ENCODE measurements at places on chromosomes 4 and X. TPM values are rescaled to one million over a fixed set of nuclear protein-coding genes. Genes with fewer than 3 reads are reported as not detected.
A peak's percentile ranks its signal among the peaks of the same experiment; 100 is the strongest.

- DNase-seq: no peak
Measured at GRCh38 chrX:6661736-6662135, 126.8 kb upstream of the VCX3A start.

- DNase-seq: peak; percentile 45
Measured at GRCh38 chr4:82851885-82852750, 38.8 kb downstream of the SEC31A start.

- no peak for DNase-seq
Measured at GRCh38 chr4:100168521-100168920, 21.7 kb downstream of the DDIT4L start.

DNA sequence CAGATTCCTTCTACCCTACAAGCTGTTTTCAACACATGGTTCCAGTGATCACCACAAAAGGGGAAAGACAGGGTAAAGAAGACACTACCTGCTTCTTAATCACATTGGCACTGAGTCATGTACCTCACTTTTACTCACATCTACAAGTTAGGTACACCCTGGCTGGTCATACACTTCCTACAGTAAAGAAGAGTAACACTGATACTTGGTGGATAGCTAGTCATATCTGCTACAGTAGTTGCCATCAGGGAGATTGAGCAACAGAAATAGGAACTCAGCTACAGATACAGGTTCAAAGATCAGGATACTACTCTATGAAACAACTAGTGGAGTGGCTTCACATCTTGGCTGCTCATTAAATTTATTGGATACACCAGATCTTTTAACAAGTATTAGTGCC lies 105.4 kb upstream of the DIAPH2 start:
- no peak for DNase-seq

DNA sequence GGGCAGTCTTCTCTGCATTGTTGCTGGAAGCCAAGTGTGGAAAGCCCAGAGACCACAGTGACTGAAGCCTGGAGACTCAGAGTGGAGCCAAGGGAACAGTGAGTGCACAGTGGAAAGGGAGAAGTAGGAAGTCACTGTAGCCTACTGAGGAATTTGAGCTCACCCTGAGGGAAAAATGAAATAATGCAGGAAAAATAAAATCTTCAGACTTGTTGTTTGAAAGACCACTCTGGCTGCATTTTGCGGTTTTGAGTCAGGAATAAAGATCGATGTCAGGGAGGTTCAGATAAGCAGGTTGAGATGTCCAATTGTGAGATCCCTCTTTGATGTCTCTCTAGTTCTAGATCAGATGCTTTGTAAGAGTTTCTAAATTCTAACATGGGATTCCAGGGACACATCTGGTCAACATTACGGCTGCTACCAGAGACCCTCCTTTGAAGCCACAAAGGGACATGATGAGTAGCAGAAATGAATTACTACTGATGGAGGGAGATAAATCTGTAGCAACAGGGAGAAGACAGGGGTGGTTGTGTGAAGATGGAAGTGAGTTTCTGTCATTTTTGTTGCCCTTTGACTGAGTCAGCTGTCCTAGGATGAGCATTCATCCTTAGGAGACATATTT lies 8.4 kb downstream of the ADH4 start:
- no peak for DNase-seq

DNA sequence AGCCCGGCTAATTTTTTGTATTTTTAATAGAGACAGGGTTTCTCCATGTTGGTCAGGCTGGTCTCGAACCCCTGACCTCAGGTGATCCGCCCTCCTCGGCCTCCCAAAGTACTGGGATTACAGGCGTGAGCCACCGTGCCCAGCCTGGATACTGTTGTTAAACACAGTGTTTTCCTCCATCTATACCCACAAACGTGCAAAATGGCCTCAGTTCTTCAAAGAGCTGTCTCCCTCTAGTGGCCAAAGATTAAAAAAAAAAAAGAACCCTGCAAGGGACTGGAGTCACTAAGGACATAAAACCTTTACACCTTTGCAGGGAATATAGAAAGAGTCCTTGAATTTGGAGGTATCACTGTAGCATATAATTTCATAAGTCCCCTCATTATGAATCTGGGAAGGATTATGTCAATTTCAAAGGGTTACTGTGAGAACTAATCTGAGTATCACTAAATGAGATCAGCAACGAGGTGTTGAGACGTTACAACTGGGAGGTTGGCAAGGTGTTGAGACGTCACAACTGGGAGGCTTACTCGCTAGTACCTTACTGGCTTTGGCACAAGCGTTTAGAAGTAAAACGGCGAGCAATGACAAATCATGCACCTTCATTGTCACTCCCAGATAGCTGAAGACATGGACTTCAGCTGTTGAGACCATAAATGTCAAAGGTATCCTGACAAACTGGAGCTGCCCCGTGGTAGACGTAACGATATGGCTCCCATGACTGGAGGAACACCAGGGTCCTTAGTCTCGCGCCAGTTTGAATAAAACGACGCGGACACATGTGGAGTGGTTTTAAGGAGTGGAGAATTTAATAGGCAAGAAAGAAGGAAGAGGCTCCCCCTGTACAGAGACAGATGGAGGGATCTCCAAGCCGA lies 33.4 kb upstream of the ENPP6 start:
- DNase-seq: peak; percentile 71

- DNase-seq: peak; percentile 18
Measured at GRCh38 chrX:120672389-120672788, 42.5 kb upstream of the C1GALT1C1 start.

DNA sequence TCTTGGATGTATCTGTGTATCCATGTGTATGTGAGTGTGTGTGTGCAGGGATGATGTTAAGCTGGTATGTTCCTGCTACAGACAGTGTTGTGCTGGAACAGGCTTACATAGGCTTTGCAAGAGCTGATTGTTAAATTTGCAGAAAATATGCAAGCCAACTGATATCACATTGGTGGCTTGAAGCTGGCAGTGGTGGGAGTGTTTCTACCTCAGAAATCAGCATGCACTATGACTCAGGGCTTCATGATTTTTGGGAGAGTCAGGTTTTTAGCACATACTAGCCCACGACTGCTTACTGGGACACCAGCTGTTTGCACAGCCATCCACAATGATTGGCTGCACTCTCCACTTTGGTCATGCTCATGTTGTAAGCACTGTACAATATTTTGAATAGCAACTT lies 261.8 kb downstream of the DHX15 start:
- no peak for DNase-seq

- DNase-seq: no peak
Measured at GRCh38 chrX:93594780-93595179, 78.6 kb downstream of the NAP1L3 start.

- no peak for DNase-seq
Measured at GRCh38 chr4:153257151-153257620, 52.9 kb downstream of the TRIM2 start.

DNA sequence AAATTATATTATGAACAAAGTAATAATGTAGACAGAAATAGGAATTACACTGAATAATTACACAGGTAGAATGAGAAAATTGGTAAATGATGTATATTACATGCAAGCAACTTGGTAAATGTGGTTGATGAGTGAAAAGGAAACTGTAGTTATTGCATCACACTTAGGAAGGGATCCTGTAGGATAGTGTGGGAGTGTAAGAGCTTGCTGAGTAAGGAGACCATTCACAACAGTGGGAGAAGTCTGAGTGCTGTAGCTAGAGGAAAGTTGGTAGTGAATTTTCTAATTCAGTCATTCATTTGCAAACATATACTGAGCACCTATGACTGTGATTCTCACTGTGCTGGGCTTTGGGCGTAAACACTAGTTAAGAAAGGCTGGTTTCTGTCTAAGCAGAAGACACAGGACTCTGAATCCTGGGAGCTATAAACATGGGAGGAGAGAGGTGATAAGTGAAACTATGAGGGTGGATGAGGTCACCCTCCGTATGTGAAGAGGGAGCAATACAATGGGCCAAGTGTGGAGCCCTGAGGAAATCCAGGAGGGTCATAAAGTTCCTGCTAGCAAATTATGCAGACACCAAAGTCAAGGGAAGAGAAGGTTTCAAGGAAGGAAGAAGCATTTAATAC lies 14.2 kb upstream of the CPE start:
- DNase-seq: peak; percentile 31

GRCh38 chr4:40622913-40623312 lies 6.8 kb downstream of the RBM47 start:
- no peak for DNase-seq

GRCh38 chrX:153372949-153373348 lies 28.2 kb downstream of the PNMA6E start:
- DNase-seq: no peak

DNA sequence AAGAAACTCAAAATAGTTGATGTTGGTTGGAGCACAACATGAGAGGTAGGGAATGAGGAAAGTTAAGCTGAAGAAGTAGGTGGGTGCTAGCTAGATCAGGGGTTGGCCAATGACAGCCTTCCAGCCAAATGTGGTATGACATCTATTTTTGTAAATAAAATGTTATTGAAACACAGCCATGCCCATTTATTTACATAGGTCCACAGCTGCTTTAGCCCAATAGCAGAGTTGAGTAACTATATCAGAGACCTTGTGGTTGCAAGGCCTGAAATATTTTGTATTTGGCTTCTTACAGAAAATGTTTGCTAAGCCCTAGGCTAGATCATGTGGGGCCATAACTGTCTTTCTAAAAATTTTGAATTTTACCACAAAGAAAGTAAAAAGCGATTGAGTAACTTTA lies 234.9 kb upstream of the CTSO start:
- no peak for DNase-seq

DNA sequence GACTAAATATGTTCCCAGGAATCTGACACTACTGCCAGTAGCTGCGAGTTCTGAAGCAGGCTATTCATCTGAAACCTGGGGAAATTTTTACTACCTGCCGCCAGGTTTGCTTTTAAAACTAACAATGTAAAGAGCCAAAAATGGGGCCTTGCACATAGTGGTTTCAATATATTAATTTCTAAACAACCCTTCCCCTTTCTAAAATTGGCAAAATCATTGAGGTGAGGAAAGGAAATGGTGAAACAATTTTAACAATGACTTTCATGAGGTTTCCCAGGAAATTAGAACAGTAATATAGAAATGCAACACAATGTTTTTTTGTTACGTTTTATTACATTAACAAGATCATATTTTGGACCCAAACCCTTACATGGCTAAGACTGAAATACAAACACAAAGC lies 21.3 kb downstream of the FANCB start:
- DNase-seq: no peak

- peak; percentile 59 for DNase-seq
Measured at GRCh38 chr4:155339588-155339987, 37.2 kb downstream of the MAP9 start.

DNA sequence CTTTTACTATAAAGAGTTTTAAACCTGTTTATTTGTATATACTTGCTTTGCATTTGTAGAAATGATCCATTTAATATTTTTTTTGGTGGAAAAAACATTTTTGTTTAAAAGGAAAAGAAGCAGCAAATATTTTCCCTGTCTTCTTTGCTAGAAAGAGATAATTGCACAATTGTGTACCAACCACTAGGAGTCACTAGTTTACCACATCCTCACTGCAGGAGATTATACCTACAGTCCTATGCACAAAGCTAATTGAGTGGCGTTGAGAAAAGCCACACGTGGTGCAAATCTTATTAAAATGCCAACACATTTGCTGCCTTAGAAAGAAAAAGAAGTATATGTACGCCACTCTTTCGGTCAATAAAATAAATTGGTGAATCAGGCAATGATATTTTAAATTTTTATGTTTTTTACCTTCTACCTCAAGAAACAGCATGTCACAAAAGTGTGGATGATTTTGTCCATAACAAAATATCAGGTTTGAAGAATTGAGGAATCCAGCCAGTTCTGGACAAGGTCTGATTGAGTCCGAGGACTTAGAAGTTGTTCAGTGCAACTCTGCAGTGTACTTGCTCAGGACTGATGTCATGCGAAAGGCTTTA lies 102.9 kb downstream of the GRXCR1 start:
- DNase-seq: peak; percentile 12

- no peak for DNase-seq
Measured at GRCh38 chrX:17413228-17413627, 38.2 kb downstream of the NHS start.

DNA sequence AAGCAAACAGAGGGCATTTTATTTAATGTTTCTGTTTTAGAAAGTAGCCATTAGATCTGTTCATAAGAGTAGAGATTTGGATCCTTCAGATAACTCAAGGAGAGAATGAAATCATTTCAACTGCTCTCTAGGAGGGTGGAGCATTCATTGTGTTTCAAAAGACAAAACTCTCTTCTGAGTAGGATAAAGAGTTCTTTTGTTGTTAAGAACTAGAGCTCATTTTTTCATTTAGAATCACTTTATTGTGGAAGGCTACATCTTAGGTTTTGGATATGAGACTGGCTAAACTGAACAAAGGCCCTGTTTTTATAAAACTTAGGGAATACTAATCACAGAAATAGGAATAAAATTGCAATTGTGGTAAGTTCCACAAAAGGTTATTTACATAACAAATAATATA lies 193.9 kb upstream of the PCDH10 start:
- DNase-seq: no peak

- DNase-seq: no peak
Measured at GRCh38 chrX:136261321-136261720, 10.1 kb upstream of the MAP7D3 start.

GRCh38 chrX:17375367-17375636 lies 302 bp downstream of the NHS start:
- no peak for DNase-seq

- no peak for DNase-seq
Measured at GRCh38 chr4:3022112-3022511, 52.2 kb downstream of the HTT-AS start.

- DNase-seq: no peak
Measured at GRCh38 chr4:168353746-168354145, 35.2 kb upstream of the DDX60 start.

- DNase-seq: no peak
Measured at GRCh38 chrX:102837847-102838246, 99.2 kb upstream of the RAB40AL start.

GRCh38 chr4:124484008-124484407 lies 228.5 kb downstream of the ANKRD50 start:
- no peak for DNase-seq

DNA sequence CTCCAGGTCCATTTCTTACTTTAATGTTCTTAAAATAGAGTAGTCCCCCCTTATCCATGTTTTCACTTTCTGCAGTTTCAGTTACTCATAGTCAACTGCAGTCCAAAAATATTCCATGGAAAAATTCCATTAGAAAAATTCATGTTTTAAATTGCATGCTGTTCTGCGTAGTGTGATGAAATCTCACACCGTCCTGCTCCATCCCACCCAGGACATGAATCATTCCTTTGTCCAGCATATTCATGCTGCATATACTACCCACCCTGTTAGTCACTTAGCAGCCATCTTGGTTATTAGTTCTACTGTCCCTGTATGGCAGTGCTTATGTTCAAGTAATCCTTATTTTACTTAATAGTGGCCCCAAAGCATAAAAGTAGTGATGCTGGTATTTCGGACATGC lies 5.4 kb upstream of the PDLIM5 start:
- no peak for DNase-seq

CASK gene
- polyA plus RNA-seq: 14.5 TPM

CENPI gene
- polyA plus RNA-seq: 5.1 TPM

NEUROG2 gene
- not detected for polyA plus RNA-seq

FAT4 gene
- 0.69 TPM for polyA plus RNA-seq

KIAA1210 gene
- polyA plus RNA-seq: not detected

NLRP2B gene
- polyA plus RNA-seq: not detected

ODAPH gene
- polyA plus RNA-seq: not detected

MAGEE1 gene
- polyA plus RNA-seq: 0.17 TPM

RPL36A gene
- 1,716 TPM for polyA plus RNA-seq

LRAT gene
- 0.11 TPM for polyA plus RNA-seq

POLN gene
- 1.5 TPM for polyA plus RNA-seq

NALF2 gene
- 2.3 TPM for polyA plus RNA-seq

SLC2A9 gene
- polyA plus RNA-seq: 51.0 TPM

DCAF12L2 gene
- not detected for polyA plus RNA-seq

Measured in HepG2 (cell line).